ENCODE measurements at places on chromosomes 2 and 18.

- DNase-seq: no peak
These were observed 63.7 kb downstream of the ZNF532 start for GRCh38 chr18:58928386-58928785.

DNA sequence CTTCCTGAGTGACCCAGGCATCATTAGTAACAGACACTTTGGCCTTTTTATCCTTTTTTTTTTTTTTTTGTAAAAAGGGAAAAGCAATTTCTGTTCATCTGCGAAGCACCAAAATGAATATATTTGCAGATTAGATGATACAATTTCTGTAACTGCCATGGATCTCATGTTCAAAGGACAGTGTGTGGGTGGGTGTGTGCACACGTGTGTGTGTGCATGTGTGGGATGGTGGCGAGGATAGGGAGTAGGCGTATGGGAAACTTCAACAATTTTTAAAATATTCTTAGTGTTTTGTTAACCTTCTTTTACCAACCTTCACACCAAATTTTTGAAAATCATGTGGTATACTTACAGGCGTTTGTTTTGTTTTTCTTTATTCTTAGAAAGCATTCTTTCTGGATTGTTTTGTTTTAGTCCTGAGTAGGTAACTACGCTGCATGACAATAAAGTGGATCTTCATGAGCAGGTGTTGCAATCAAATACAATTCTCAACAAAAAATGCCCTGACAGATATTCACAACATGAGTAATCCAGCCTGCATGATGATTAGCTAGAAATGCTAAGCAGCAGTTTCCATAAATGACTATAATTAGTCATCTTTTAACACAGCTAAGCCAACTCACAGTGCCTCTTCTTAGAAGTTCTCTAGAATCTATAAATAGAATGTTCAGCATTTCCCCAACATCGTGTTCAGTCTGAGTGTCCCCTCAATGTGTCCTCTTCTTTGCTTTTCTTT lies 53.5 kb upstream of the RMDN2 start:
- no peak for DNase-seq

GRCh38 chr2:130842770-130843169 lies 6.1 kb downstream of the ARHGEF4 start:
- no peak for DNase-seq

DNA sequence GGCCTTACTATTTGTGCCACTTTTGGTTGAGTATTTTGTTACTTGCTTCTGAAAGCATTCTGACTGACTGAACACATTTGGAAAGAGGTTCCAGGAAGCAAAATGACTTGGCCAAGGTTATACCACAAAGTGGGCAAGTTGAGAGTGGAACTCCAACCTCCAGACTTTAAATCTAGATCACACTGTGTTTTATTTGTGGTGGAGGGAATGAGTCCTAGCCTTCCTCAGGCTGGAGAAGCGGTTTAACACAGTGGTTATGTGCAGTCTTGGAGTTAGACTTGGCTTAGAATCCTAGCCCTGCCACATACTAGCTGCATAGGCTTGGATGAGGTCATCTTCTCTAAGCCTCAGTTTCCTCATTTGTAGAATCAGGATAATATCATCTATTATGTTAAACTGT lies 33.4 kb downstream of the PLEKHM3 start:
- no peak for DNase-seq

DNA sequence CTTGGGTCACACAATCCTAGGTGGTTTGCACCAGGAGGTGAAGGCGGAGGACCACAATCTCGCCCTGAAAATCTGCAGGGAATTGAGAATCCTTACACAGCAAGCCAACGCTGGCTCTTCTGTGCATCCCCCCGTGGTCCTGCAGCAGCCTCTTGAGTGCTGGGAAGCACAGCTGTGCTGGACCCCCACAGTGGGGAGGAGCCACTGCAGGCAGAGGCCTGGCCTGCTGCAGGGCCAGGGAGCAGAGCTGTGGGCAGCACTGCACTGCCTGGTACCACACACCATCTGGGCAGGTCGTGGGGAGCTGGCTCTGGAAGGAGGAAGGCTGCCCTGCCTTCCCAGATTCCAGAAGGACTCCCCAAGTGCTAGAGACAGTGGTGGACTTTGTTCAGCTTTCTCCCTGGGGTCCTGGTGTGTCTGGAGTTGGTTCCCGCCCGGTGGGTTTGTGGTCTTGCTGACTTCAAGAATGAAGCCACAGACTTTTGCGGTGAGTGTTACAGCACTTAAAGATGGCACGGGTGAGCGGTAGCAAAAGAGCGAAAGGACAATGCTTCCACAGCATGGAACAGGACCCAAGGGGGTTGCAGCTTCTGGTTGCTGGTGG lies 106.3 kb downstream of the FAM168B start:
- no peak for DNase-seq

DNA sequence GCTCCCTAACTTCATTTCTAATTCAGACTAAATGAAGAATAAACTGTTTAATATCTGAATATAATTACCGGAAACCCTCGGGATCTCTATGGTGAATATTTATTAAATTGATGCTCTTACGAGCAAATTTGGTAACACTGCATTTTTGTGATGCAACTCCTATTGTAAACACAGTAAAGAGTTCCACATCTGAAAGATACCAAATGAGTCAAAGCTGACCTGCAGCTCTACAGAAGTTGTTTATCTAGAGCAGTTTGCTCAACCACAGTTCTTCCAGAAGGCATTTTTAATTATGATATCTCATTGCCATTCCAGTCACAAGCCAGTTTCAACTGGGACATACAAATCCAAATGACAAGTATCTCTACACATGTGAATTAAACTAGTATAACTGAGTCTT lies 129.7 kb downstream of the PKP4 start:
- DNase-seq: no peak

- DNase-seq: no peak
These were observed 17.5 kb downstream of the POLR1A start for GRCh38 chr2:86087936-86088850.

DNA sequence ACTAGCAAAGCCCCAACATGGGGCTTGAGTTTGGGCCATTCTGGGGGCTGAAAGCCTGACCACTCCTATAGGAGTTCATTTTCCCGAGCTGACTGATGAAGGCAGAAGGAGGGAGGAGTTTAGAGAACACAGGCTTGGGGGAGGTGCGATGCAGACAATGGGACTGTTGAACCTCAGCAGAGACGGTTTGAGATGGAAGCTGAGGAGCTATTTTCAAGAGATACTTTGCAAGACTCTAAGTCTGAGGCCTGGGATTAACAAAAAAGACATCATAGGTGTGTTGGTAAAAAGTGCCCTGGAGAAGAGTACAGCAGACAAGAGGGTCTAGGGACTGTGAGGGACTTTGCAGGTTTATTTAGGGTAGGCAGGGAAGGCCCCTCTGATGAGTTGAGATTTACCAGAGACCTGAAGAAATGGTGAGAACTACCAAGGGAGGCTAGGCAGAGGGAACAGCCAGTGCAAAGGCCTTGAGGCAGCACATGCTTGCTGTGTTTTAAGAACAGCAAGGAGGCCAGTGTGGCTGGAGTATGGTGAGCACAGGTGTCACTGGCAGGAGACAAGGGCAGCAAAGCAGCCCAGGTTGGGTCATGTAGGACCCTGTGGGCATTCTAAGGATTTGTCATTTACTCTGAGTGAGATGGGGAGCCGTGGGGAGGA lies 31.6 kb downstream of the PCBP1 start:
- DNase-seq: peak; percentile 71

GRCh38 chr2:205685314-205686055 lies 3.2 kb downstream of the NRP2 start:
- DNase-seq: no peak

- DNase-seq: peak; percentile 47
These were observed 2.0 kb downstream of the TMEM169 start for GRCh38 chr2:216083464-216084281.

GRCh38 chr18:22223254-22223964 lies 54.0 kb downstream of the GATA6 start:
- DNase-seq: no peak

GRCh38 chr2:196480653-196481323 lies 158.7 kb upstream of the CCDC150 start:
- no peak for DNase-seq

GRCh38 chr18:55219059-55219458 lies 259.8 kb upstream of the CCDC68 start:
- DNase-seq: no peak

- no peak for DNase-seq
These were observed 316.1 kb upstream of the FANCL start for GRCh38 chr2:58557176-58557575.

- DNase-seq: no peak
These were observed 169.4 kb downstream of the PLCL1 start for GRCh38 chr2:197973772-197974171.

DNA sequence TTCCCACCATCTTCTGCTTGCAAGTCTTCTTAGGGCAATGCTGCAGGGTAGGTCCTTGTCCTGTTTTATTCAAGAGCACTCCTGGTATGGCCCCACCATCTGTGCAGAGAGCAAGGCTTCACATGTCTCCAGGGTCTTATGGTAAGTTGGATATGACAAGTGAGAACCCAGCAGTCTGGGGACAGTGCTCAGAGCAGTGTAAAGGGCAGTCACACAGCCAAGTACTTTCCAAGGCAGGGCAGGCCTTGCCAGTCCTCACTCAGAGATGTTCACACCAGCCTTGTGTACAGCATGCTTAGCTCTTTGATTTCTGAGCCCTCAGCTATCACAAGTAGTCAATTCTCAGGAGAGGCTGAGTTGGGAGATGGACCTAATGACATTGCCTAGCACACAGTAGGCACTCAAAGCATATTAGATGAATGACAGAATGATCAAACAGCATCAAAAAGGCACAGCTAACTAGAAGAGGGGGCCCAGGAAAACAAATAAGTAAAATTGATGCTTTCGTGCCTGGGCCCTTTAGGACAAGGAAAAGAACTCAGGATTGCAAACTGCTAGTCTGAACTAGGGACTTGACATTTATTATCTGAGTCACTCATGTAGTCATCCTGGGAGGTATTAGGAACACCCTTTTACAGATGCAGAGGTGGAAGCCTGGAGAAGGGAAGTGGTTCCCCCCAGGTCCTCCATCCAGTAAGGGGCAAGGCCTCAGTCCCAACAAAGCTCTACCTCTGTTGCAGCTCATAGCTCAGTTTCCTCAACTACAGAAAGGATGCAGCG lies 86.7 kb upstream of the CTAGE1 start:
- DNase-seq: no peak

GRCh38 chr2:43223521-43224001 lies 2.8 kb downstream of the ZFP36L2 start:
- no peak for DNase-seq

DNA sequence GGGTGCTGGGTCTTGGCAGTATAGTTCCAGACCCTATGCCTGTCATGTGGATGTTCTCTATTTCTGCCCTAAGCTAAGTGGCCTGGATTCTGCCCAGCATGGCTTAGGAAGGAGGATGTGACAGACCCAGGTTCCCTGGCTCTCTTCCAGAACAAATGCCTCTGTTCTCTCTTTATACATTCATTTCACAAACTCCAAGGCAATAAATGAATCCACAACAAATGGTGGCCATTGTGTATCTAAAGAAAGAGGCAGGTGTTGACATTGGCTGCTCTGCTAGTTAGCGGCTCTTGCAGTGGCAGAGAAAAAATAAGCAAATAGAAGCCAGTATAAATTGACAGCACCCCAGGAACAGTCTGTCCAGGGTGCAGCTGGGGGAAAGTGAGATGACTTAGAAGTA lies 298.6 kb downstream of the SUCLG1 start:
- DNase-seq: no peak

- DNase-seq: no peak
These were observed 700.5 kb upstream of the CHAC2 start for GRCh38 chr2:53067056-53067455.

- no peak for DNase-seq
These were observed 263.2 kb upstream of the PARD3B start for GRCh38 chr2:204282081-204282480.

GRCh38 chr18:62151068-62151771 lies 35.6 kb downstream of the PIGN start:
- no peak for DNase-seq

- DNase-seq: no peak
These were observed 30.0 kb upstream of the ATP6V1B1 start for GRCh38 chr2:70905443-70906421.

DNA sequence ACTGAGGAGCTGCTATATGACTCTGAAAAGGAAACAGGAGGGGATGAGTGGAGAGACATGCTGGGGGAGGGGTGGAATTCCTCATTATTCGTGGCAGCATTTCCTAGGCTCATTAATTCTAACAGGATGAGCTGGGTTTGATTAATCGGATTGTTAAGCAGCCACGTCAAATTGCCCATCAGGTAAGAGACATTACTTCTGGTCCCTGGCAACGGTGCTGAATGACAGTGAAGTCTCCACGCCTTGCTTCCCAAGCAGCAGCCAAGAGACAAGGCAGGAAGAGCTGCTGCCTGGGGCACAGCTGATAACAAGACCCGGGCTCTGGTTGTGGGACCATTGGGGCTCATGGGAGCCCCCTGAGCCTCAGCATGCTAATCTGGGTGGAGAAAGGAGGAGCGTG lies 86.6 kb downstream of the MARCHF4 start:
- no peak for DNase-seq

- DNase-seq: no peak
These were observed 140.7 kb downstream of the ZNF516 start for GRCh38 chr18:76354348-76354747.

GRCh38 chr18:58545338-58546296 lies 83.3 kb downstream of the ALPK2 start:
- DNase-seq: no peak

DNA sequence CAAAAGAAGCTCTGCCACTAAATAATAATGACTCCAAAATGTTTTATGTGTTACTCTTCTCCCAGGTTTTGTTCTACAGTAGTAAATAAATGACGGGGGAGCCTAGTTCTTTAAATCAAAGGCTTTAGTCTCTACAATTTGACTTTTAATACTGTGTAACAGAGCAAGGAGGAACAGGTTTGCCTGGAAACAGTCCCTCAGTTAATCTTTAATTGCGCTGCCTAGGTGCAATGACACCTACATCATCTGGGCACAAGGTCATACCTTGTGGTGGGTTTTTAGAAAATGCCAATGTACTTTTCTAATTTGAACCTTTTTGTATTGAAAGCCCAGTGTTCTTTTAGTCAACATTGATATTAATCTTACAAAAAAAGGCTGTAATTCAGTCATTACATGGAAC lies 287.3 kb upstream of the SETBP1 start:
- no peak for DNase-seq

GRCh38 chr2:216644842-216645635 lies 11.8 kb downstream of the IGFBP2 start:
- DNase-seq: peak; percentile 65

GRCh38 chr18:44811572-44812125 lies 131.0 kb downstream of the SETBP1 start:
- no peak for DNase-seq

- DNase-seq: no peak
These were observed 21.4 kb upstream of the CCBE1 start for GRCh38 chr18:59718464-59719157.

GRCh38 chr2:138423745-138424144 lies 77.8 kb upstream of the SPOPL start:
- no peak for DNase-seq

DNA sequence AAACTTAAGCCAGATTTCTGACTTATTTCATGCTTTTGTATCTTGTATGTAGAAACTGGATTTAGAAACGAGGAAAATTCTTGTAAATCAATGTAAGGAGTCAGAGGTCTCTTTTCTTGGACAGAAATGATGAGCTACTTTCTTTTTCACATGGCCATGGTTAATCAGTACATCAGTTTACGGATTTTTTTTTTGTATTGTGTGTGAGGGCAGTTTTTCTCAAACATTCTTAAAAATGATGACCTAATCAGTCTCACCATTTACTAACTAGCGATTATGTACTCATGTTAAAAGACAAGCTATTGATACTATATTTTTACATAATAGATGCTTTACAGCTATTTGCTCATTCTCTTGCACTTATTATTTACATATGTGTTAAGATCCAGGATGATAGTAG lies 165.2 kb upstream of the DOCK10 start:
- DNase-seq: no peak

Measured in Jurkat, Clone E6-1 (cell line).